ENCODE measurements at places on chromosomes 4 and X.

- DNase-seq = no peak
Measured at GRCh38 chr4:76578002-76578560, 143.1 kb downstream of the SHROOM3 start.

DNA sequence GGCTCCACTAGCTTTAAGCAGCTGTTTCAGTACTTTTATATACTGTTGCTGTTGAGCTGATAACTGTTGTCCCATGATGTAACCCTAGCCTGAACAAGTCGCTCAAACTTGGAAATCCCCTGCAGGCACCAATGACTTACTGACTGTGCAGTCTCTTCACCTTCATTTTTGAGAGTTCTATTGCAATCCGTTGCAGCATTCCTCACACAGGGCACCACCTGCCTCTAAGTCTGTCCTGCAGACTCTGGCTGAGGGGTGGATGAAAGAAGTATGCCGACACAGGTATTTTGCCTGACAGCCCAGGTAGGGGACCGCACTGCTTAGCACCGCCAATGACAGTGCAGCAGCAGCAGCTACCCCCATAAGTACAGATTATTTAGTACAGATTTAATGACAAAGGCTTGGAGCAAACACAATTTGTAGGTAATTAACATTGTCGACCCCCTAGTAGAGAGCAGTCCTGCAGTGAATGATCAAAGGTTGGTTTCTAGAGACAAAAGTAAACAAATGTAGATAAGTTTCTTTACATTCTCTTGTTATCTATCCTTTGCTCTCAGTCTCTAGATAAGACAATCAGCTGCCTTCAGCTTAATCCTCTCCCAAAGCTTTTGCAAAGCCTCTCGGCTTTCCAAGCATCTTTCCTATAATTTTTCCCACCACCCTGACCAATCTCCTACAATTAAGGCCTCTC is 205.0 kb downstream of the PABPC4L start:
- DNase-seq = no peak

DNA sequence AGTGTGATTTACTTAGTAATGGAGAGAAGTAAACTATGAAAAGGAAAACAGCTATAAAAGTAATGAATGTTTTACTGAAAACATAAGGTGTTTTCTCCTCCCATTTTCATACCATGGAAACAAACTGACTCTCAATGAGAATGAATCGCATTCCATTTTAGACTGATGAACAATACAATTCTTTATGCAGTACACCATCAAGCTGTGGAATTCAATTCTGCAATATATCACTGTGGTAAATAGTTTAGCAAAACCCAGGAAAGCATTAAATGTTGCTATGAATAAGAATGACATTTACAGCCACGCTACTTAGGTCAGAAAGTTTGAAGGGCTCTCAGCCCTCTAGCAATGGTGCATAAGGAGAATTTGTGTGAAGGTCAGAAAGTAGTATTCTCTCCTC is 7.4 kb downstream of the DCAF8L2 start:
- DNase-seq = no peak

GRCh38 chrX:149979126-149979644 is 40.9 kb upstream of the EOLA2 start:
- no peak for DNase-seq

GRCh38 chr4:113809311-113809710 is 47.8 kb upstream of the CAMK2D start:
- no peak for DNase-seq

GRCh38 chr4:169282429-169283113 is 11.8 kb upstream of the SH3RF1 start:
- peak; percentile 61 for DNase-seq

DNA sequence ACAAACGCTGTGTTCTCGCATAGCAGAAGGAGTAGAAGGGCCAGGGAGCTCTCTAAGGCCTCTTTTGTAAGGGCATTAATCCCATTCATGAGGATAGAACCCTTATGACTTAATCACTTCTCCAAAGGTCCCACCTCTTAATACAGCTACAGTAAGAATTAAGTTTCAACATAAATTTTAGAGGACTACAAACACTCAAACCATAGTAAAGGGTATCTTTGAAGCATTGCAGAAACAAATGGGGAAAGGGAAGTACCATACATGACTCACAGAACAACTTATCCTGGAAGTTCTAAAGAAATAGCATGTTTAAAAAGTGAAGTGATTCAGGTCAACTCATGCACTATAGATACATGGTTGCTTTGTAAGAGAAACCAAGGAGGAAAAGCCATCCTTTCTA is 680.8 kb downstream of the RPA4 start:
- DNase-seq = no peak

DNA sequence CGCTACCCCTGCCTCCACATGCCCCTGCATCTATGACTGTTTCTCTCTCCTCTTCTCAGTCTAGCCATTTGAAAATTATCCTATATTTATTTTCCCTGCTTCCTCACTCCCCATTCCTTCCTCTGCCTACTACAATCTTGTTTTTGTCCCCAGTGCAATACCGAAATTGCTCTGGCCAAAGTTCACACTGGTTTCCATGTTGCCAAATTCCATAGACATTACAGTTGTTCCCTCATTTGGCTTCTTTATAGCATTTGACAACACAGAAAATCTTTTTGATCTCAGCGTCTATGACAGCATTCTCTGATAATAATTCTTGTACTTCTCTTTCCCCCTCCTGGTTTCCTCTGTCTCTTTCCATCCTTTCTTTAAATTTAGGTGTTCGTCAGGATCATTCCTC is 99.4 kb downstream of the GPR82 start:
- no peak for DNase-seq

- no peak for DNase-seq
Measured at GRCh38 chr4:138494116-138494515, 252.0 kb upstream of the SLC7A11 start.

Measured in fibroblast of skin of scalp (primary cell).